Caki2 (cell line): ENCODE measurements at places on chromosomes 3 and 15.
A peak's percentile ranks its signal among the peaks of the same experiment; 100 is the strongest.

DNA sequence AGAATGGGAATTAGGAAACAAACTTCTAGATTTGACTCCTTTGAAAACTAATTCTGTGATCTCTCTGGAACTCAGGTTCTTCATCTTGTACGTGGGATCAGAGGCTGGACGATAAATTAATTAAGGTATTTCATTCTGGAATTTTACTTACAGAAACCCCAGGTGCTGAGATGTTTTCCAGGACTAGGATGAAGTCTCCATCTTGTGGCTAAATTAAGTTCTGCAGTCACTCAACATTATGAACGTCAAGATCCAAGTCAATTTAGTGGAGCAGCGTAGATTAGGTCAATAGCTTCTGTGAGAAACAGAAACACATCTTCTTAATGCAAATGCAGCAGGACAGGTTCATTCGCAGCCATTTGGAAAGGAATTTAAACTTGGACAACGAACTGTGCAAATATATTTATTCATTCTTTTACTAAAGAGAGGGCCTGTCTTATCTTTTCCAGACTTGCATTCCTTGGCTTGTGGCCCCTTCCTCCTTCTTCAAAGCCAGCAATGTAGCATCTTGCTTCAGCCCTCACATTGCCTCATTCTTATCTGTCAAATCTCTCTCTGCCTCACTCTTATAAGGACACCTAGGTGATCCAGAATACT is 26.7 kb upstream of the TMC3 start:
- peak; percentile 14 for DNase-seq

DNA sequence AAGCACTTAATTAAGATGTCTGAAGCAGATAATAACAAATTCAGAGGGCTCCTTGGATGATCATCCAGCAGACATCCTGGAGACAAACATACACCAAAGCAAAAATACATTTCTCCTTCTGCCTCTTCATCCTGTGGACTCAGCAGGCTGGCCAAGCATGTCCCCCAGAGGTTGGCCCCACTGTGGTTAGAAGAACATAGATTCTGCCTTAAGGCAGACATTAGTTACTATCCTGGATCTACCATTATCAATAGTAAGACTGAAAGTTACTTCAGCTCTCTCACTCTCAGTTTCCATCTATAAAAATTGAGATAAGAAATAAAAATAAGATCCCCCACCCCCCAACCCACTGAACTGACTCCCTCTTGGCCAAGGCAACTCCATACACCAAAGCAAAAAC is 28.6 kb upstream of the TGFBR2 start:
- DNase-seq, result peak; percentile 64

DNA sequence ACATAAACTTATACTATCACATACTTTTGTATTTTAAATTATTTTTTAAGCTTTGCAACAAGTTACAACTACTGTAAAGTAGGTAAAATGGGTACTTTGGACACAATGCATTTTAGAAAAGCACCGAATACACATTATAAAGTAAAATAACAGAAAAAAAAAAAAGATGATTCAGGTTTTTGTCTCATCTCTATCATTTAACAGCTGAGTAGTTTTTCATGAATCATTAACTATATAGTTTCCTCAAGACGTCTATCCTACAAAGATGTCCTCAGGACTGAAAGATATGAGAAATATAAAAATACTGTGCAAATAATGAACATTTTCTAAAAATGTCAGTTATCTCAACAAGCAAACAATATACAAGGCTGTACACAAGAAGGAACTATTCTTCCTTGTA is 46.9 kb downstream of the ANKRD28 start:
- DNase-seq, result no peak

DNA sequence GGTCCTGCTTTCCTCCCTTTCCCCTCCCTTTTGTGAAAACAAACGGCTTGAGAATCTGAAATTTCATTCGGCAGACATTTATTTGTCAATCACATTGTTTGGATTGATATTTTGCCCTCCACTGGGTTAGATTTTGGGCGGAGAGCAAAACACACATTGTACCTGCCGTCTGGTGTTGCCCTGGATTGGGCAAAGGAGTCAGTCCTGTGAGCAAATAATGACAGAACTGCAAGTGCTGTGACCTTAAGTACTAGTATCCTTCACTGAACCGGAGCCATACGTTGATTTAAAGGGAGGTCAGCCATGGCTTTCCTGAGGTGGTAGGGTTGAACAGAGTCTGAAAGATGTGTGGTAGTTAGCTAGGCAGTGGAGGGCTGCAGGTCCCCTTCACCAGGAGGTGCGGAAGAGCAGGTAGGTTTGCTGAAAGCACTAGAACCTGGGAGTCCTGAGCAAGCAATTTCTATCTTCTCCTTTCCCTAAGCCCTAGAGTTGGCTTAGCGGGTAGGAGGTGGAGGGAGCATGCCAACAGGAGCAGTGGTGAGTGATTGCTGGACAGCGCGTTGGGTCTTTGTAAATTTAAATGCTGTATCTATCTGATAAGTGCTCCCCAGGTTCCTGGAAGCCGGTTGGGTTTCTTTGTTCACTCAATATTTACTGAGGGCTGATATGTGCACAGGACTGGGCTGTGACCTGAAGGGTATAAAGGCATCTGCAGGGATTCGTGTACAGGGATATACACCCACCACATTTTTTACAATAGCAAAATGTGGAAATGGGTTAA is 2.0 kb downstream of the PDIA5 start:
- no peak for DNase-seq
